ENCODE measurements at places on chromosomes 2 and 18. TPM values are rescaled to one million over a fixed set of nuclear protein-coding genes. Genes with fewer than 3 reads are reported as not detected.

GRCh38 chr2:46200100-46200690 lies 97.0 kb upstream of the EPAS1 start:
- DNase-seq, result no peak

DNA sequence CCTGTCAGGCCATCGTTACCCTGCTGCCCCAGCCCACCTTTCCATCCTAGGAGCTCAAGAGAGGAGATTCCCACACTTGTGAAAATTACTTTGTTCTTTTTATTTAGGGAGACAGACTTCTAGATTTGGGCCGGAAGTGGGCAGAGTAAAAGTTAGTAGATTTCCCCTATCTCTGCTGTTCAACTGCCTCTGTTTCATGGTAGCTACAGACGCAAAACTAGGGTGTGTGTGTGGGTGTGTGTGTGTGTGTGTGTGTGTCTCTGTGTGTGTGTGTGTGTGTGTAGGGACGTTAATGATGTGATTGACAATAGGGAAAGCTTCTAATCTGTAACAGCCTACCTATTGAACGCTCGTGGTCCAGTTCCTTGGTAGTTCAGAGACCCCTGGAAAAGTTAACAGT lies 438 bp downstream of the PSMA8 start:
- no peak for DNase-seq

The SNTG2 gene
- total RNA-seq, result 4.1 TPM

GRCh38 chr2:239498981-239499634 lies 98.3 kb upstream of the HDAC4 start:
- DNase-seq, result no peak

DNA sequence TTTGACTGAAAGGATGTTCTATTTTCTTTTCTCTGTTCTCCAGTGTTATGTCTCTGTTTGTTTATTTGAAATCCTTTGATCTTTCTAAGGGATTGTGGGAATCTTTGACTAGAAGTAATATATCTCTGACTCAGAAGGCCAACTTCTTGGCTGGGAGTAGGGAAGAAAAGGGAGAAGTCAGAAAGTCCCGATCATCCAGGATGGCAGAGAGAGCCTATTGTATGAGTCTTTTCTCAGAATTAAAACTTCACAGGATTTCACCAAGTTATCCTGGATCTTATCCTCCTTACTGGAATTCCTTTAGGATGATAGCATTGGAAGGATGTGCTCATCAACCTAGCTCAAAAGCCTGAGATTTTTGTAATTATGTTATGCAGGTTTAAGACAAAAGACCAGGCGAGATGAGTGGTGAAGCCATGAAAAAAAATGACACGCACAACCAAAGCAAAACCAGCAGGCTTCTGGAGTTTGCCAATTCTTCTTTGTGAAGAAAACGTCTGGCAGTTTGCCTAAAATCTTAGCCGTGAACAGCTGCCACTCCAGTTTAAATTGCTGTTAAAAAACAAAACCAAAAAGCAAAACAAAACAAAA lies 383.6 kb upstream of the SMIM21 start:
- DNase-seq, result no peak

GRCh38 chr2:140910683-140911082 lies 1220.1 kb downstream of the LRP1B start:
- no peak for DNase-seq

DNA sequence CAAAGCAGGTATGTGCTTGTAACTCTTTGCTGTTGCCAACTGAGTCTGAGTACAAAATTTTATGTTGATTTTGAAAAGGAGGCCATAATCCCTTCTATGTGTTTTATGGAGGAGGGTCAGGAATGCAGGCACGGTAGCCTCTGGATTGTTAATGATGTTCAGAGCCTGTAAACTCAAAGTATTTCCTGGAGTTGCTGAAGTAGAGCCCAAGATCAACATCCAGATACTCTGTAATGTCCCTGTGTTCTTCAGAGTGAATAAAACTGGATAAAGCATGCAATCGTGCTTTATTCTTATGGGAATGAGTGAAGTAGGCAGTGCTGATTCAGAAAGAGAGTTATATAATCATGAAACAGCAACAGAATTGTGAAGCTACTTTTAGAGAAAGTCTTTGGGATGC lies 61.8 kb upstream of the CHRNA1 start:
- DNase-seq, result no peak

- DNase-seq, result no peak
Observed at GRCh38 chr2:190538201-190538600, 3.7 kb upstream of the NEMP2 start.

DNA sequence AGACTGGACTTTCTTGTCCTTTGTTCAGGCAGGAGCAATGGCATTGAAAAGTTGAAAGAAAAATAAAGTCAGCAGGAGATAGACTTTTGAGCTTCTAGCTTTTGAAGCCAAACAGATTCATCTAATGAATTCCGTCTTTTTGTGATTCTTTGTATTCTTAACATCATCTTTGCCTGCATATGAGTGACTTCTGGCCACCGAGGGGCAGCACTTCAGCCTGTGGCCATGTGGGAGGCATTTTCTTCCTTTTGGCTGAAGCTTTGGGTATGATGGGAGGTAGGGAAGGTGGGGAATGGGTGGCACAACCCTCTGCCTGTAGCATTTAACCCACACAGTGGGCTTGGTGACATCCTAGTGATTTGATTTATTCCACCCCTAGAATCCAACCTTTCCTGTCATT lies 220.6 kb downstream of the SETBP1 start:
- DNase-seq, result no peak

GRCh38 chr18:5455674-5456073 lies 88.1 kb downstream of the EPB41L3 start:
- no peak for DNase-seq

The UNC80 gene
- total RNA-seq, result 12.3 TPM

The PKP4 gene
- total RNA-seq, result 112 TPM

GRCh38 chr2:212709280-212709679 lies 170.7 kb upstream of the ERBB4 start:
- DNase-seq, result no peak

The PAIP2B gene
- total RNA-seq, result 19.0 TPM

DNA sequence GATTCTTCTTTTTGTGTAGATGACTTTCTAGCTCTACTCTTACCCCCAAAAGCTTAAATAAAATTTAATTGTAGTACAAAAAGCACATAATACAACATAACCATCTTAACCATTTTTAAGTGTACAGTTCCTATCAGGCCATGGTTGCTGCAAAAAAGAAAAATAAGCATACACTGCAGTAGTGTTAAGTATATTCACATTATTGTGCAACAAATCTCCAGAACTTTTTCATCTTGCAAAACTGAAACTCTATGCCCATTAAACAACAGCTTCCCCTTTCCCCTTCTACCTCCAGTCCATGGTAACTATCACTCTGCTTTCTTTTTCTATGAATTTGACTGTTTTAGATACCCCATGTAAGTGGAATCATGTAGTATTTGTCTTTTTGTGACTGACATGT lies 18.1 kb downstream of the PPM1B start:
- no peak for DNase-seq

- DNase-seq, result no peak
Observed at GRCh38 chr2:26770986-26771586, 7.0 kb downstream of the SLC35F6 start.

The ST6GAL2 gene
- 148 TPM for total RNA-seq

- no peak for DNase-seq
Observed at GRCh38 chr2:194999771-195000170, 657.3 kb upstream of the SLC39A10 start.

GRCh38 chr2:70042246-70042645 lies 45.0 kb upstream of the PCBP1 start:
- DNase-seq, result no peak

GRCh38 chr2:24725956-24726355 lies 67.2 kb downstream of the PTRHD1 start:
- no peak for DNase-seq

The C1QL2 gene
- total RNA-seq, result 1.6 TPM

- no peak for DNase-seq
Observed at GRCh38 chr2:37740164-37740739, 68.8 kb upstream of the CDC42EP3 start.

The UGT1A8 gene
- not detected for total RNA-seq

GRCh38 chr2:217903859-217904613 lies 98.8 kb downstream of the TNS1 start:
- DNase-seq, result peak; percentile 21

GRCh38 chr2:222525811-222526210 lies 101.5 kb downstream of the SGPP2 start:
- no peak for DNase-seq

DNA sequence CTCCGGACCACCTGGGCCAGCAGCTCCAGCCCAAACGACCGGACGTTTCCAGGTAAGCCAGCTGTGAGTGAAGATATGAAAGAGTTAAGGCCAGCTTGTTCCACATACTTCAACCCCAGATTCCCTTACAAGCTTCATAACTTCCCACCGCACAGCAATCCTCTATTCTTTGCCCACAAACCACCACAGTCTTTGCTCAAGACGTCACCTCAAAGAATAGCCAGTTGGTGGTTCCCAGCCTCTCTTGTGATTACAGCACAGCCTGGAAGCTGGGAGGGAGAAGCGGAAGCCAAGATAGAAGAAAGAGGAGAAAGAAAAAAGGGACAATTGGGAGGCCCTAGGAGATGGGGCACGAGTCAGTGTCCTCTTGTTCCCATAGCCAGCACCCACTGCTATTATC lies 70.6 kb downstream of the NRP2 start:
- DNase-seq, result no peak

- DNase-seq, result no peak
Observed at GRCh38 chr2:96374211-96374951, 38.8 kb downstream of the NCAPH start.

The FSIP2 gene
- total RNA-seq, result 8.6 TPM

- DNase-seq, result no peak
Observed at GRCh38 chr2:168015274-168015953, 232.0 kb downstream of the STK39 start.

DNA sequence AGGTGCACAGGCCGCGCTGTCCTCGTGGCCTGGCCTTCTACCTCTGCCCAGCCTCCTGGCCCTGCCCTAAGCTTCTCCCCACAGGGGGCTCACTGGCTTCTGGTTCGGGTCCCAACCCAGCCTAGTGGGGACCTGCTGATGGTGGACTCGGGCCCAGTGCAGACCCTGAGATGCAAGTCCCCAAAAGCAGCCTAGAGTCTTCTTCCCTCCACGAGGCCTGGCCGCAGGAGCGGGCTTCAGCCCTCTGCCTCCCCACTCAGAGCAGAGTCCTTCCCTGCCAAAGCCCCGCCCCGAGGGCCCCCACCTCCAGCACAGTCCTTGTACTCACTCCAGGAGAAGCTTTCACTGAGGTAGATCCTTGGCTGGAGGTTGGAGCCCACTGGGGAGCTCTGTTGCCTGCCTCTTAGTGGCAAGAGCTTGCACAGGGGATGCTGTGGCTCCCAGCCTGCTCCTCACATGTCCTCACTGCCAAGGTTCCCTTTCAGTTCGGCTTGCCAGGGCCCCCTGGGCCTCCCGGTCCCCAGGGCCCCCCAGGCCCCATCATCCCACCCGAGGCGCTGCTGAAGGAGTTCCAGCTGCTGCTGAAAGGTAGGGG lies 3.6 kb downstream of the ERFE start:
- no peak for DNase-seq

GRCh38 chr18:46480226-46480625 lies 176.8 kb downstream of the LOXHD1 start:
- DNase-seq, result no peak

DNA sequence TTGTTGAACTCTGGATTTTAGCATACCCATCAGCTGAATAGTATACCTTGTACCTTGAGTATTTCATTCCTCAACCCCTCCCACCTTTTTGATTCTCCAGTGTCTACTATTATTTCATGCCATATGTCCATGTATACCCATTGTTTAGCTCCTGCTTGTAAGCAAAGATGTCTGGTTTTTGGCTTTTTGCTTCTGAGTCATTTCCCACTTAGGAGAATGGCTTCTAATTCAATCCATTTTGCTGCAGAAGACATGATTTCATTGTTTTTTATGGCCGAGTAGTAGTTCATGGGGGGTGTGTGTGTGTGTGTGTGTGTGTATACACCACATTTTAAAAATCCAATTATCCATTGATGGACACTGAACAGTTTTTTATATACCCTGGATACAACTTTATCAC lies 24.3 kb upstream of the MOCOS start:
- DNase-seq, result no peak

DNA sequence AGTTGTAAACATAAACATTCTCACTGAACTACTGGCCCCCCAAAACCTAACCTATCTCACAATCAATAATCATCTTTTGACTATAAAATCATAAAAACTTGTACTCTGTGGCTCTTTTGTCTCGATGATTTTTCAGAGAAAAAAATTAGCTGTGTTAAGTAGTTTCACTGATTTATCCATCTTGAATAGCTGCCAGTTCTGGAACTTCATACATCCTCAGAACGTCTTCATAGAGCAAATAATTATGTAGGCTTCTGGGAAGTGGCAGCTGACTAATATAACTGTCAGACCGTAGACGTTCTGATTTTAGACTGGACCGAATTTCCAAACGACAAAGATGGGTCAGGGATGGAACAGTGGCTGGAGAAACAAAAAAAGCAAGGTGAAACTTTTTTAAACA lies 97.3 kb upstream of the CHAC2 start:
- DNase-seq, result no peak

DNA sequence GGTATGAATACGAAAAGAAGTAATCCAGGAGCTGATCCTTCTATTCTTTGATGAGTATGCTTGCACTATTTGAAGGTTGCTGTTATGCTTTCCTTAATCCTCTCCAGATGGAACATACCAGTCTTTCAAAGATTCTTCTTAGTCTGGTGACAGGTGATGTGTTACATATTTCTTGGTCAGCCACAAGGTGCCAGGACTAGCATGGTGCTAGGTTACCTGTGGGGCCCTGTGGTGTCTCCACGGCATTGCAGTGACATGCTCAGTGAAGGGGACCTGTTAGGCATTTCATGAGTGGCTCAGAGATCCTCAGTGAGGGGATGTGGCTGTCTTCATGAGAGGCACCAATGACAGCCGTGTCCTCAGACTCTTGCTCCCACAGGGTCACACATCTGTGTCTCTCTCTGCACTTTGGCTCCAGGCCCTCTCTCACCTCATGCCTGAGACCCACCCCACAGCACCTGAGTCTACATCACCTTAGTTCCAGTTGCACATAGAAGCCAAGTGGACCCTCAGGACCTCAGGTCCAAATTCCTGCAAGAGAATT lies 13.1 kb upstream of the RAB31 start:
- DNase-seq, result no peak

The SFT2D3 gene
- total RNA-seq, result 11.7 TPM

DNA sequence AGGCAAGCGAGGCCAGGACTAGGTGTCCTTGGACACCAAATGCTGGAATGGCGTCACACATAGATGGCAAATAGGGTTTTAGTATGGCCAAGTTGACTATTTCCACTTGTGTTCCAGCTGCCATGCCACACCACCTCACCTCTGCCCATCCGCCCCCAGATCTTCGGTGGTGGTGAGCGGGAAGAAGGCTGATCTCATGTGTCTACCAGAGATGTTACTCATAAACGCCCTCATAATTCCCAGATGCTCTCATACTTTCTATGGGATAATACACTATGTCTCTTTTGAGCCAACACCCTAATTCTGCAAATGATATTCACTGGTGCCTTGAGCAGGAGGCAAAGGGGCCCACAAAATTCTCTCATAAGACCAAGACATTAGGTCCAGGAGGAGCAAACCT lies 281.1 kb upstream of the FN1 start:
- DNase-seq, result no peak

- no peak for DNase-seq
Observed at GRCh38 chr2:119206201-119206600, 17.4 kb upstream of the STEAP3 start.

The SLC30A3 gene
- 0.47 TPM for total RNA-seq
